ENCODE measurements at places on chromosomes 3 and 15.

DNA sequence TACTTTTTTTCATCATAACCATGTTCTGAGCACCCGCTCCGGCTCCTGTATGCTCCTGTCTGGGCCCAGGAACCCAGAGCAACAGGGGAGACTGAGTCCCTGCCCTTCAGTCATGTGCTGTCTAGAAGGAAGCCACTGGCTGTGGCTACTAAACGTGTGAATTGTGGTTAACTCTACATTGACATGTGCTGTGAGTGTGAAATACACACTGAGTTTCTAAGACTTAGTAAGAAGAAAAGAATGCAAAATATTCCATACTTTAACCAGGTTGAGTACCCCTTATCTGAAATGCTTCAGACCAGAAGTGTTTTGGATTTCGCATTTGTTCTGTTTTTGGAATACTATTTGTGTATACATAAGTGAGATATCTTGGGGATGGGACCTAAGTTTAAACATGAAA is 42.8 kb upstream of the CGNL1 start:
- DNase-seq: no peak

DNA sequence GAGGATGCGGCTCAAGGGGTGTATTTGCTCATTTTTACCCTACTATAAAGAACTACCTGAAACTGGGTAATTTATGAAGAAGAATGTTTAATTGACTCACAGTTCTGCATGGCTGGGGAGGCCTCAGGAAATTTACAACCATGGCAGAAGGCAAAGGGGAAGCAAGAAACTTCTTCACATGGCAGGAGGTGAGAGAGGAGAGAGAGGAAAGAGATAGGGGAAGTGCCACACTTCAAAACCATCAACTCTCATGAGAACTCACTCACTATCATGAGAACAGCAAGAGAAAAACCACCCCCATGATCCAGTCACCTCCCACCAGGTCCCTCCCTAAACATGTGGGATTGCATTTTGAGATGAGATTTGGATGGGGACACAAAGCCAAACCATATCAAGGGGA is 192.7 kb downstream of the DIPK2A start:
- no peak for DNase-seq

DNA sequence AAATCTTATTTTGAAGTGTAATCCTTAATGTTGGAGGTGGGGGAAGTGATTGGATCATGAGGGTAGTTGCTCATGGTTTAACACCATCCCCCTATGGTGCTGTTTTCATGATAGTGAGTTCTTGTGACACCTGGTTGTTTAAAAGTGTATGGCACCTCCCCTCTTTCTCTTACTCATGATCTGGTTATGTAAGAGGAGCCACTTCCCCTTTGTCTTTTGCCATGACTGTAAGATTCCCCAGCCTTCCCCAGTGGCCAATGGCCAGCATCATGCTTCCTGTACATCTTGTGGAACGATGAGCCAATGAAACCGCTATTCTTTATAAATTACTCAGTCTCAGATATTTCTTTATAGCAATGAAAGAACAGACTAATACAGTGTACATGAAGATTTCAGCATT is 39.8 kb upstream of the GMNC start:
- no peak for DNase-seq

DNA sequence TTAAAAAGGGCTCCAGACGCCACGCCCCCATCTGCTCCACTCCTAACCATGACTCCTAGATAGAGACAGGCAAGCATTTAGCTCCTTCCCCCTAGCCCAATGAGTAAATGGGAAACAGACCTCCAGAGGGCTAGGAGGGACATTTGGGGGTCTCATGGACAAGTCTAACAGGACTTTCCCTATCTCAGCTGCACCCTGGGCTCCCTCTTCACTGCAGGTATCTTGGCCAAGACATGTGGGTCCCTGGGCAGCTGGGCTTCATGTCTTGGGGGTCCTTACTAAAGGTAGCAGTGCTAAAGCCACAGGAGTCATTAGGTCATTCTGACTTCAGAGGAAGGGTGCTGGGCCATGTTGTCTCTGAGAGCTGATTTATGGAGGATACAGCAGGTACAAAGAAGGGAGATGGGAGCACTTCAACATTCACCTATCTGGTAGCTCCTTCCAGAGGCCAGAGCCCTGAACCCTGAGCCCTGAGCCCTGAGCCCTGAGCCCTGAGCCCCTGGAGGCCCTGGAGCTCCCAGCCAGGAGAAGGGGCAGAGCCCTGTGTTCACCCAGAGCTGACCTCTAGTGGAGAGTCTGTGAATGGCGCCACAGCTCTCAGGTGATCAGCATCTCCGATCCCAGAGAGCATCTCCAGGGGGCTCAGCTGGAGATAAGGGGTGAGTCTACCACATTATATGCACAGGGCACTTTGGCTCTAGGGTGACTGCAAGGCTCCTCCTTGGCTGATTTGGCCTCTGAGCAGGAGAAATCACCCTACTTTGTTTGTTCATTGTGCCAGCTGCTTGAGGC is 40.1 kb upstream of the EPHB1 start:
- no peak for DNase-seq

GRCh38 chr3:59385547-59385946 is 335.7 kb upstream of the CFAP20DC start:
- DNase-seq: no peak

GRCh38 chr3:141094790-141095545 is 43.8 kb downstream of the SPSB4 start:
- DNase-seq: no peak

DNA sequence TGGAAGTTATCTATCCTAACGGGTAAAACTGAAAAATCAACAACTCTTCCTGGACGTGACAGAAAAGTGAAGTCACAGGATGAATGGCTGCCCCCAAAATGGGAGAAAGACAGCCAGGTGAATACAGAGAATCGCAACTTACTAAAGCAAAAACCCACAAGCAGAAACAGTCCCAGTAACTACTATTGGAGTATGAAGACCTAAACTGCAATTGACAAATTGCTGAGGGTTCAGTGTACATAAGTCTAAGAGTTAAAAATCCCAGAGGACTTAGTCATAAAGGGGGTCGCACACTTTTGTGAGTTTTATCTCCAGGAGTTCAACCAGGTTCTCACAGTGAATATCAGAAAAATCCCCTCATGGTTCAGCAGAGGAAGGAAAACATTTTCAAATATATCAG is 56.8 kb upstream of the IMPG2 start:
- DNase-seq: no peak

DNA sequence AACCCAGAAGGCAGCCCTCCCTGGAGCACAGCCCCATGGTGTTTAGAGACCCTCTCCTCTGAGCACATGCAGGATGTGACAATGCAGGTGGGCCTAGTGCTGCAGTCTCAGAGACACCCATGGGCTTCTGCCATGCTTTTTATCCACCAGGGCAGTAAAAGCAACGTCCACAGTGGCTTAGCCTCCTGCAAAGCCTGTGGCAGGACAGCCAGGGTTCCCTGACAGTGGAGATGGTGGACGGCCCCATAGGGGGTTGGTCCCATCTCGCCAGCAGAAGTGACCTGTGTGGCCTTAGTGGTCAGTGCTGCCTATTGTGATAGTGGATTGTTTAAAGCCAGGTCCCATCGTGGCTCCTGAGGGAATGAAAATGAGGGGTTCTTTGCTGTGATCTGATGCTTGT is 46.6 kb downstream of the APBA2 start:
- no peak for DNase-seq

GRCh38 chr3:170155604-170156003 is 25.9 kb downstream of the PHC3 start:
- no peak for DNase-seq

GRCh38 chr3:164752812-164753211 is 325.5 kb downstream of the SI start:
- no peak for DNase-seq

- DNase-seq: no peak
Measured at GRCh38 chr3:69379661-69380060, 6.2 kb downstream of the FRMD4B start.

GRCh38 chr3:57949344-57949743 is 58.9 kb upstream of the FLNB start:
- DNase-seq: no peak

- no peak for DNase-seq
Measured at GRCh38 chr15:96070636-96071035, 259.9 kb upstream of the NR2F2 start.

GRCh38 chr3:69594286-69594685 is 145.0 kb upstream of the MITF start:
- no peak for DNase-seq

GRCh38 chr3:65927576-65927975 is 111.1 kb downstream of the MAGI1 start:
- DNase-seq: no peak

GRCh38 chr3:123540285-123540684 is 44.6 kb downstream of the HACD2 start:
- DNase-seq: no peak

DNA sequence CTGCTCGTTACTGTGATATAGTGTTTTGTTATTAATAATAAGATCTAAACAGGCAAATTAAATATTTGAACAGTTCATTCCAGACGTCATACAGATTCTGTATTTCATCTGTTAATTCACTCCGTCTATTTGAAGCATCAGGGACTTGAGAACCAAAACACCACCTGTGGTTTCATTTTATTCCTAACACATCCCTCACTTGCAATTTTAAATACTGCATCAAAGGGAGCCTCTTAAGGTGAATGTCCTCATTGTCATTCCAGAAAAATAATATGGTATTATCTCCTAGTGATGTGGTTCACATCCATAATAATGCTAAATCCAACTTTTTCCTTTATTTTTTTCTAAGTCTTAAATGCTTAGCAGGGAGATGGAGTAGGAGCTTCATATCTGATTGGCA is 1390.9 kb upstream of the CADM2 start:
- DNase-seq: no peak

DNA sequence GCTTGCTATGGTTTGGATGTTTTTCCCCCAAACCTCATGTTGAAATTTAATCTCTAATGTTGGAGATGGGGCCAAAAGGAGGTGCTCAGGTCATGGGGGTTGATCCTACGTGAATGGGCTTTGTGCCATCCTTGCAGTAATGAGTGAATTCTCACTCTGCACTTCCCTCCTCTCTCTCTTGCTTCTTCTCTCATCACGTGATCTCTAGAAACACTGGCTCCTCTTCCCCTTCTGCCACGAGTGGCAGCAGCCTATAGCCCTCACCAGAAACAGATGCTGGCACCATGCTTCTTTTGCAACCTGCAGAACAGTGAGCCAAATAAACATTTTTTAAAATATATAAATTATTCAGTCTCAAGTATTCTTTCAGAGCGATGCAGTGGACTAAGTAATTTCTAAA is 13.3 kb upstream of the PLSCR1 start:
- no peak for DNase-seq

- no peak for DNase-seq
Measured at GRCh38 chr15:39517122-39517855, 63.6 kb upstream of the THBS1 start.

- no peak for DNase-seq
Measured at GRCh38 chr3:172601066-172601832, 78.0 kb upstream of the TNFSF10 start.

GRCh38 chr15:94586099-94586498 is 354.7 kb downstream of the MCTP2 start:
- no peak for DNase-seq

- DNase-seq: no peak
Measured at GRCh38 chr3:30918761-30919160, 24.3 kb upstream of the GADL1 start.

GRCh38 chr15:66644000-66644787 is 57.8 kb upstream of the SMAD6 start:
- no peak for DNase-seq

- no peak for DNase-seq
Measured at GRCh38 chr15:69824075-69824876, 273.4 kb downstream of the TLE3 start.

- no peak for DNase-seq
Measured at GRCh38 chr3:87197531-87197930, 29.6 kb upstream of the CHMP2B start.

GRCh38 chr15:82021992-82022391 is 23.8 kb downstream of the MEX3B start:
- DNase-seq: no peak

DNA sequence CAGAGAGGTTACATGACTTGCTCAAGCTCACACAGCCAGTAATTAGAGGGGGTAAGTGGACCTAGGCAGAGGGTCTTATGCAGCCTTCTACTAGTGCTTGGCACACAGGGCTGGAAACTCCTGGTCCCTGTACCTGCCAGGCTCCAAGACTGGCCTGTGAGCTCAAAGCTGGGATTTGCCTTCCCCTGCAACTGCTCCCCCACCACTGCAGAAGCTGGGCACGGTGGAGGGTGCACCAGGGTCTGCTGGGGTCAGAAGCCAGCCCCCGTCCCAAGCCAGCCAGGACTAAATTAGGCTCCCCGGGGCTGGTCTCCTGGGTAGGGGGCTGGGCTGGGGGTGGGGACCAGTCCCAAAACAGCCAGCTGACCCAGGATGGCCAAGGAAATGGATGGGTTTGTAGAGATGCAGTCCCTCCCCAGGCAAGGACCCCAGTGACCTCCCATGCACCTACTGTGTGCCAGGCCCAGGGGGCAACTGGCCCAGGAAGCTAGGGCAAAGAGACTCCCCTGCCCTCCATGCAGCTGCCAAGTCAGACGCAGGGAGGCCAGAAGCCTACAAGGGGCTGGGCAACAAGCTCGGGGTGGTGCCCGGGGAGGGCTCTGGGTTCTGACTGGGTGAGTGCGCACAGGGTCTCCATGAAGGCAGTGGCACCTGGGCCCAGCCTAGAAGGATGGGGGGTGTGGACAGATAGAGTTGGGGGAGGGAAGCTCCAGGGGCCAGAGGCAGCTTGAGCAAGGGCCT is 51.8 kb upstream of the LINGO1 start:
- no peak for DNase-seq

DNA sequence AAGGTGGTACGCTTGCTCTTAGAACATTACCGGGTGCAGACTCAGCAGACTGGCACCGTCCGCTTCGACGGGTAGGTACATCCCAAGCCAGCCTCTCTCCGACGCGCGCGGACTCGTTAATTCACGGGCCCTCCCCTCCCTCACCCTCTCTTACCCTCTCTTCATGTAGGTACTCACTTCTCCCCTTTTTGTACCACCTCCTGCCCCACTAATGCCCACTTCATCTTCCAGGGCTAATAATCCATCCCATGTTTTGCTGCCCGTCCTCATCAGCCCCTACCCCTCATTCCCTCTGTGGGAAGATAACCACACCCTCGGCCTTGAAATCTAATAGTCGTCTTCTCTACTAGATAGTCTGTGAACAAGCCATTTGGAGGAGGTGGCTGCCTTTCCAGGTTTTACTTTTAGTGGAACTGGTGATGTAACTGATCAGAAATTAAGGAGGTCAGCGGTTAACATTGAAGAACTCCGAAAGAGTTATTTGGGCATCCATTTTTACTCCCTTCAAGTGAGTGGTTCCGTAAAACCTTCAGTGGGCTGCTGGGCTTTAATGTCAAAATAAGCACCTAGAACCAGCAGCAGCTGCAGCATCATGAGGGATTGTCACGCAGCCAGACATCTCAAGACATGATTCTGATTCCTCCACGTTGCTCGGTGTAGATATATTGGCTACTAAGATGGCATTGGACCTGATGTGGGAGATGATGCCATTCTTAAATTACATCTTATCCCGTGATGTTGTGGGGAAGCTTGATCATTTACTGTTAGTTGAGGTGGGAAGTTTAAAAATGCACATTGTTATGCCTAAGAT is 1.3 kb downstream of the FEM1B start:
- DNase-seq: no peak

DNA sequence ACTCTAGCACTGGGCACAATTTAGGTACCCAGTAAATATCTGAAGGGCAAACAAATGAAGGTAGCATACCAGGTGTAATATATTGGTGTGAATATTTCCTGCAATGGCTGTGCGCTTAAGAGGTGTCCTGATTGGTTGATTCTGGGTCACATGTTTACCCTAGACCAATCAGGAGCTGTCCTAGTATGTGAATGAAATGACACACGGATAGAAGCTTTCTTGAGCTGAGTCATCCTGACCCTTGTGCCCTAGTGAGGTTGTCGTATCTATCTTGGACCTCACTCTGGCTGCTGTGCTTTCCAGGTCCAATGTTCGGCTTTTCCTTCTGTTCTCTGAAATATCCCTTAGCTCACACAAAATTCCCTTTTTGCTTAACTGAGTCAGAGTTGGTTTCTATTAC is 58.1 kb upstream of the FOXP1 start:
- no peak for DNase-seq
